Activated CD4-positive, CD25-positive, alpha-beta regulatory T cell treated with anti-CD3 and anti-CD28 coated beads, Interleukin-2, amount 50 U/mL, for 72 hours (primary cell): ENCODE measurements at places on chromosomes 4 and X.

DNA sequence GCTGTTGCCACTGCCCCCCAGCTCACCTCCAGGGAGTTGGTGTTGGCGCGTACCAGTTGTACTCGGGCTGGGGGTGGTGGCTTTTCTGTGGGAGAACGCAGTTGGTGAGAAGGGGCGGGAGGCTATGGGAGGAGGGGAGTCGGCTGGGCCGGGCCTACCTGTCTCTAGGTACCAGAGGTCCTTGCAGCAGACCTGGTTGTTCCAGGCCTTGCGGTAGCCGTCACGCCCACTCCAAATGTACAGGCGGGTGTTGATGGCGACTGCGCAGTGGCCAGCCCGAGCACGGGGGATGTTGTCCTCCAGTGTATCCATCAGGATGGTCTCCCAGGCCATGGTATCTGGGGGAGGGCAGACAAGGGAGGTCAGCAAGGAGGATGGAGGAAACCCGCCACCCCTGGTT, 11.5 kb downstream of the HCFC1 start:
- no peak for DNase-seq

DNA sequence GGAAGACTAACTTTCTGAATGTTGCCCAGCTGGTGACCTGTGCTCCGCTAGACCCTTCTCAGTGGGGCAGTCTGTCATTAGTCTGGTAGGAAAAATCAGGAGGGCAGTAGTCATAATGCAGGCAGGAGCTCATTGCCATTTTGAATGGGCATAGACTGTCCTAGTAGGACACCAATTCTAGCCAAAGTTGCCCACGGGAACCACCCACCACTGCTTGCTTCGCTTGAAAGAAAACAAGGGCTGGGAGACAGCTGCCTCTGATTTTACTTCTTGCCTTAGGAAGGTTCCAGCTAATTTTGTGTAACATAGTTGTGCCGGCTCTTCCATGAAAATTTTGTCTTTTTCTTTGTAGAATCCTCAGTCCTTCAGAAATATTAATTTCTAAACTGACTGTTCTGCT, 23.3 kb downstream of the HOPX start:
- no peak for DNase-seq

GRCh38 chr4:123345137-123345934, 51.3 kb upstream of the SPRY1 start:
- no peak for DNase-seq

GRCh38 chr4:140188975-140189374, 35.0 kb upstream of the MAML3 start:
- no peak for DNase-seq

DNA sequence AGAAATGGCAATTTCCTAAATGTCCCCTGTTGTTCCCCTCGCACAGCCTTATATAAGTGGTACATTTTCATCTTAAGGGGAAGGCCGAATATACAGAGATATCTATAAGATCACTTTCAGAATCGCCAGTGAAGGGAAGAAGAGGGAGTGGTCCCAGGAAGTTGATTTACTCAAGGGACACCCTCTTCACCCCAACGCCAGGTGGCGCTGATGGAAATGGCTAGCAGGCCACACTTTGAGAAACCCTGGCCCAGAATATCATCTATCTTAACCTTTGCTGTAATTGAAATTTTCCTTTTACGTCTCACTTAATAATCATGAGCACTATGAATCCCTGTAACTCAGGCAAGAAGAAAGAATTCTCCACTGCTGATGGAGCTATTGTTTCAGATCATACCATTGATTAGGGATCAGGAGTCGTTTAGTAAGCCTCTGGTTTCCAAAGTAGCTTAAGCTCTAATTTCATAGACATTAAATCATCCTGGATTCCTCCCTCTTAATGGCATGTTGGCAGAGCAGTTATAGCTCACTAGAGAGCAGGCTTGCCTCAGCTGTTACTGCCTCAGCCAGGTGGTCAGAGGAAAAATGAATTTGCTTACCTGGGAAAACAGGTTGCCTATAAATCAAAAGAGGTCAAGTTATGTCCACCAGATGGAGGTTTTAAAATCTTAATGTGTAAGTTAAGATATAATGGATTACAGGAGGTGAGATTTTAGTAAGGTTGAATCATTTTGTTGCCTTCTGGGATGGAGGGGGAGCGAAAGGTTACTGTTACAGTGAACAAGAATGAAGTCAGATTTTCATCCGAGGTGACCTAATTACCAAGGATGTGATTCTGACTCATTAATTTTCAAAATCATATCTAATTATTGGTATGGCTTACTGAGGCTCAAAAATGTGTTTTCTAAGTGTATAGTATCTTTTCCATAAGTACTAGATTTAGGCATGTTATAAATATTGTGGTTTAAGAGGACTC, 941.2 kb upstream of the TENM3 start:
- DNase-seq = no peak

DNA sequence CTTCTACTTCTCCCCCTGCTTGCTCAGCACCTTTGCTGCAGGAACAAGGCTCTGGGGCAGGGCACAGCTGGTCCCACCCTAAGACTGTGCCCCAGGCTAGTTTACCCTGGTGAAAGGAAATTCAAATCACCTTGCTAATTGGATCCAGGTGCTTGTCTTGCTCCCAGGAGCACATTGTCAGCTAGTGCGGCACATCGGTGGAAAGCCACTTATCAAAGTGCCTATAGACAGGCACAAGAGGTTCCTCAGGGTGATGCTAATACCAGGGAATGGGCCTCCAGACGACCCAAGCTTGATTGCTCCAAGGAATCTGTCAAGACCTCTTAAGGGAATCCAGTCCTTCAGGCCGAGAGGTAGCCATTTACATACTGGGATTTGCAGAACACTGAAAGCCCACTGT, 64.5 kb upstream of the PRPS1 start:
- DNase-seq = no peak

- DNase-seq = no peak
Measured at GRCh38 chrX:21907260-21907659, 33.2 kb upstream of the SMS start.

DNA sequence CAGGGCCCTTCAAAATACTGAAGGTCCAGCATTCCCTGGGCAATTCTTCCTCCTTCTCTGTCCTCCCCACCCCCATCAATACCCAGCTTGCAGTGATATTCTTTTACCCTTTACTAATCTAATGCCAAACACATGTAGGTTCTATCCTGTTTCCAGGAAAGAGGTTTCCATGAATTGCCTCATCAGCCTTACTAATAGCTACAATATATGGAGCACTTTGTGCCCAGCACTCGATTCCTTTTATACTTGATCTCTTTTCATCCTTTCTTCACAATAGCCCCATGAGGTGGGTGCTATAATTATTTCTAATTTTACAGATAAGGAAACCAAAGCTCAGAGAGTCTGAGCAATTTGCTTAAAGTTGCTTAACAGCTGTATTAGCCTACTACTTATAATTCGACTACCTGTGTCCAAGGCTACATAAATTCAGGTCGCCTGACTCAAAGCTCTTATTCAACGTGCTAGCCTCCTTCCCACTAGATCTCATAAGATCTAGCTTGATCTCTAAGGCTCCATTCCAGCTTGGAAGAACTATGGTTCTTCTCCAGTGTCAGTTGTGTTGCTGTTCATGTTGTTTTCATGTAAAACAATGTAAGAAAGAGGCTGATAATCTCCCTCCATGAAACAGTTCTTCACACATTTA, 229.6 kb upstream of the PGRMC2 start:
- DNase-seq = no peak

- DNase-seq = no peak
Measured at GRCh38 chr4:6502747-6503465, 30.5 kb upstream of the PPP2R2C start.

DNA sequence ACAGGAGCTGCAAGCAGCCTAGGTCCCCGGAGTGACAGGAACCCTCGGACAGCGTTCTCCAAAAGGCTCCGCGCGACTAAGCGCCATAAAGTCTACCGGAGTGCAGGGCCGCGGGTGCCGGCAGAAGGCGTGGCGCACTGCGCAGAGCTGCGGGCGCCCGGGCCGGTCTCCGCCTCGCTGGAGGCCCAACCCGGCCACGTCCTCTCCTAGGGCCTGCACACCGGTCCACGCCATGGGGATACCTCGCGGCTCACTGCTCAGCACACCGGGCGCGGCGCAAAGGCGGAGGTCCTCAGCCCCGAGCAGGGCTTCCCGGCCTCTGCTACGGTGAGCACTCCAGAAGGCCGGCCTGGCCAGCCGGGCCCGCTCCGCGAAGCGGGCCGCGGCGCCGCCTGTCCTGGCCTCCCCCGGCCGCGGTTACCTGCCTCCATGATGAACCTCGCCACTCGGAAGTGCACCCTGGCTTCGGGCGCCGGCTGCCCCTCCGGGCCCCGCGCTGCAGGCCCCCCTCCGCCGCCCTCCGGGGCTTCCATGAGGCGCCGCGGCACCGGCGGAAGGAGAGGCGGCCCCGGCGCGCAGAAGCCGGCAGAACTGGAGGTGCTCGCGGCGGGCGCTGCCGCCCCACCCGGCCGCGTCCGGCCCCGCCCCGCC, at the start of gene CCNQ:
Gene CCNQ (minus strand): TSS at position 599 of the 651 bp plus-strand sequence. CDS start 66 bp downstream, at position 533.
- DNase-seq = peak; percentile 52
